ENCODE measurements at places on chromosomes 13 and 19. TPM values are rescaled to one million over a fixed set of nuclear protein-coding genes. Genes with fewer than 3 reads are reported as not detected.
A peak's percentile ranks its signal among the peaks of the same experiment; 100 is the strongest.

GRCh38 chr19:45897261-45897812, 5.1 kb downstream of the MYPOP start:
- DNase-seq = no peak

GRCh38 chr13:26412936-26413716, 144.4 kb upstream of the WASF3 start:
- DNase-seq = no peak

- no peak for DNase-seq
Measured at GRCh38 chr13:112730157-112730671, 40.4 kb downstream of the ATP11A start.

DNA sequence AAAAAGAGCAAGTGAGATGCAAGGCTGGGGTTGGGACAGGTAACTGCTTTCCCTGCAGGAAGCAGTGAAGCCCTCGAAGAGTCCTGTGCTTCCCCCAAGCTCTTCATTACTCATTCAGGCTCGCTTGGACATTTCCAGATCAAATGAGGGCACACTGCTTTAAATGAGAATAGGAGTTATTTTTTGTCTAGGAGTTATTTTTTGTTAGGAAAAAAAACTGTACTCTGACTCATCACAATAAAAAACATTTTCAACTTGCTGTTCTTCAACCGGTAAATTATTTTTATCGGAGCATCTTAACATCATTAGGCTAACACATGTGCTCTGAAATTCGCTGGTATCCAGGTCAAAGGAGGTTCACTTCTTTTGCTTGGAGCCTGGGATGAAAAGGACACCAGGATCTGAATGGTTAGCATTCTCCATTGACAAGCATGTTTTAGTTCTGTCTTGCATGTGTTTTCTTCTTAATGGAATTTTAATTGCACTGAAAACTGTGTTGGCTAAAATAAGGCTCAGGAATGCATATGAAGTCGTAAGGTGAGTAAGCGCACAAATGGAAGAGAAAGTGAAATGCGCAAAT, 80.7 kb upstream of the STK24 start:
- no peak for DNase-seq

DNA sequence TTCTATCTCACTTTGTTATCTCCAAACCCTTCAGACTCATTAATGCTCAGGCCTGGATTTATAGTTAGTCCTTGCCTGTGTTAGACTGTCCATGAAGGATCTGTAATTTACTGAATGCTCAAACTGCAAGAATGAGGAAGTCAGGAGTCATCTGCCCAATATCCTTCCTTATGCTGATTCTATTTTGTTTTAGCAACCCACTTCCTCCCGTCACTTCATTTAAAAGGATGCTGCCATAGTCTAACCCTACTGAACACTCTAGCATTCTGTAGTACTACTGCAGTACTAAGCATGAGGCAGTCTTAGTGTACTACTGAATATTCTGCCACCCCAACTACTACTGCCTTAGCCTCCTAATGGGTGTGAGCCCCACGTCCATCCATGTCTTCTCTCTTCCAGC, 1.5 kb downstream of the FCAR start:
- no peak for DNase-seq

DNA sequence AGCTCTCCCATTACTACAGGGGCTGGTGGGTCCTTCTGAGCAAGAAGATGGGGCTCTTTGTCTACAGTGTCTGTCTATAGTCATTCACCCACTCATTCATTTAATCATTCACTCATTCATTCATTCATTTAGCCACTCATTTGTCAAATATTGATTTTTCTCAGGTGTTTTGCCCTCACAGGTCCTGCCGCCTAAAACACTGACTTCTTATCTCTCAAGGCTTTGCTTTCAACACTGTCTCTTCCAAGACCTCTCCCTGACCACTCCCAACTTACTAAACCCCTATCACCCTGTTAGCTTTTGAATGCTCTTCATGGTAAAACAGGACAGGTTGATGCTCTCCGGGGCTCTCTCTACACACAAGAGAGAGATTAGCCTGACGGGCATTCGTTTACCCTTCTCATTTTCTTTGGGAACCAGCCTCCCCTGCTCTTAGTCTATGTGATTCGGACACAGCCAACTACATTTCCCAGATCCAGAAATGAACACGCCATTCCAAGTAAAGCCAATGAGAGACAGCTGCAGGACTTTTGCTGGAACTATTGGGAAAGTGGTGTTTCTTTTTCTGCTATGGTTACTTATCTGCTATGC, 22.7 kb downstream of the FAM187B start:
- no peak for DNase-seq

GRCh38 chr13:97878431-97879375, 74.8 kb upstream of the IPO5 start:
- no peak for DNase-seq

DNA sequence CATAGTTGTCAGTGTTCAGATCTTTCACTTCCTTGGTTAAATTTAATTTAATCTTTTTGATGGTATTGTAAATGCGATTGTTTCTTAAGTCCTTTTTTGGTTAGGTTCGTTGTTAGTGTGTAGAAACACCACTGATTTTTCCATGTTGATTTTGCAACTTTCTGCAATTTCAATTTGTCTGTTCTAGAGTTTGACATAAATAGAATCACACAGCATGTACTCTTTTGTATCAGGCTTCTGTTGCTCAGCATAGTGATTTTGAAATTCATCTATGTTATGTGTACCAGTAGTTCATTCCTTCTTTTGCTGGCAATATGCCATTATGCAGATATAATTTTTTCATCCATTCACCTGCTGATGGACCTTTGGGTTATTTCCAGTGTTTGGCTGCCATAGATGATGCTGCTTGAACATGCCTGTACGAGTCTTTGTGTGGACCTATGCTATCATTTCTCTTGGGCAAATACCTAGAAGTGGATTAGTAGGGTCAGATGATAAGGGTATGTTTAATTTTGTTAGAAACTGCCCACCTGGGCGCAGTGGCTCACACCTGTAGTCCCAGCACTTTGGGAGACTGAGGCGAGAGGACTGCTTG, 33.1 kb downstream of the BICRA start:
- no peak for DNase-seq

DNA sequence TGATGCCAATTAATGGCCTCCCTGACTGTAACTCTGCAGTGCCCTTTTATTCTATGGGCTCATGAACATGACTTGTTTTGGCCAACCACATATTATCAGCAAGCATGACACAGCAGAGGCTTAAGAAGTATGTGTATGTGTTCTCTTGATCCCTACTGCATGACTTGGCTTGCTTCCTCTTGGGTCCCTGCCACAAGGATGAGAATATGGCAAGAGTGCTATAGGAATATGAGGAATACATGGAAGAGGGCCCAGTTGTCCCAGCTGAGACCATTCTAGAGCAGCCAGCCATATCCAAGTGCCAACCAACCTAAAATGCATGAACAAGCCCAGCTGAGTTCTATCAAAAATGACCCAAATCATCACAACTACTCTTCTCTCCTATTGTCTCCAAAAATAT, 576.7 kb upstream of the PCDH9 start:
- DNase-seq = no peak

- no peak for DNase-seq
Measured at GRCh38 chr13:42039457-42039945, 8.9 kb upstream of the DGKH start.

DNA sequence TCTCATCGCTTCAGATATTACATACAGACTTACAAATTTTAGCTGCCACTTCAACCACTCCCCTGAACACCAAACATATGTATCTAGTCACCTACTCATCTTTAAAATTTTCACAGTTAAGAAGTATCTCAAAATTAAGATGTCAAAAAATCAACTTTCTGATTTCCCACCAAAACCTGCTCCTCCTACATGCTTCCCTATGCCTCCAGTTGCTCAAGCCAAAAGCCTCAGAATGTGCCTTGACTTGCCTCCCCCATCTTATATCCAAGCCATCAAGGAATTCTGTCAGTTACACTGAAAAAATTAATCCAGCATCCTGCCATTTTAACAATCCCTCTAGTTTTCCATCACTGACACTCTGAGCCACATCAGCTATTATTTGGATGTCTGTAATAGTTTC, 85.0 kb downstream of the SPRY2 start:
- DNase-seq = no peak

DNA sequence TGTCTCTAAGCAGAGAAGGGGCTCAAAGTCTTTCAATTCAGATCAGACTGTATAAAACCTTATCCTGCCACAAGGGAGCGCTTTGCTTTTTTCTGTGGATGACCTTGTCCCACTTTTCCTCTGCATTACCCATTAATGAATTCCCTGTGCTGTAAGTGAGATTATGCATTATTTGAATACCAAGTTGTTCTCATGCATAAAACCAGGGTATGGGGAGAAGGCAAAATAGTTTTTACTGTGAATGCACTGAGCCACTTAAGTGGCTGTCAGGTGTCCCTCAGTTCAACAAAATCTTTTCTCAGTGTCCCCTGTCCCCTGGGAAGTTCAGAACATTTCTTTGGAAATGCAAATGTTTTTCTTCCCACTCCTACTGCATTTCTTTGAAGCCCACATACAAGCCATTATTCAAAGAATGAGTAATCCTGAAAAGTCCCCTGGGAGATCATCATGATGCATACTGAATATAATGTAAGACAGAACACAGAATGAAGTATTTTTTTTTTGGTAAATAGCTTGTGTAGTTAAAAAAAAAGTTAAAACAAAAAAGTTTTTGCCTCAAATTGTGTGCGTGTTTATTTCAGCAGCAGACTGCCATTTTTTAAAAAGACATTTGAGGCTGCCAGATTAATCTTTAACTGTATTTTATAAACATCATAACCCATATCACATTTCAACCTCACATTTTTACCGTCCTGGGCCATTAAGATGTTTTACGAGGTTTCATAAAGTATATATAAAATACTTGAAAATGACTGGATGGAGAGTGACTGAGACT, 506.7 kb upstream of the PCDH9 start:
- DNase-seq = no peak

GRCh38 chr19:18329035-18329376, 6.1 kb upstream of the LSM4 start:
- DNase-seq = no peak

DNA sequence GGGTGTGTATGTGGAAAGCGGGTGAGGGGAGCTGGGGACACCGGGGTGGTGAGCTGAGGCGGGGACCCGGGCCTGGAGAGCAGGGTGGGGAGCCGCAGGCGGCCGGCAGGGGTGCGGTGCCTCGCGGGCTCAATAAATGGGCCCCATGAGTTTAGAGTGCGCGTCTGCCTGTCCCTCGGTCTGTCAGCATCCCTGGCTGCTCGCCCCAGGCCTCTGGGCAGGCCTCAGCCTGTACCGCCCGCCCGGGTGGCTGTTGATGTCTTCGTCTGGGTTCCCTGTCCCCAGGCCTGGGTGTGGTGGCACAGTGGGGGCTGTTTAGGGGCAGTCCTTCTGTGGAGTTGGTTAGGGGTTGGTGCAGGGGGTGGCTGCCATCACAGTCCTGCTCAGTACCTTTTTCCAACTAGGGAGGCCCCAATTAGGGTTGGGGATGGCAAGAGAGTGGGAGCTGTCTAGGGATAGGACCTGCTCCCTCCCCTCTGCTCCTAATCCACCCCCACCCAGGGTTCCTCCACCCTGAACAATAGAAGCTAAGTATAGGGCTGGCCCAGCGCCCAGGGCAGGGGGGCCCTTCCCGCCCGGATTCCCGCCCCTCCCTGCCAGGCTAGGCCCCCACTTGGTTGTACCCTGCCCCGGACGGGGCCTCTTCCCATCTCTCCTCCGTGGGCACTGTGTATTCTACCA, 12.2 kb downstream of the CIC start:
- DNase-seq = peak; percentile 28

- DNase-seq = no peak
Measured at GRCh38 chr13:111043575-111043982, 71.5 kb upstream of the ARHGEF7 start.

DNA sequence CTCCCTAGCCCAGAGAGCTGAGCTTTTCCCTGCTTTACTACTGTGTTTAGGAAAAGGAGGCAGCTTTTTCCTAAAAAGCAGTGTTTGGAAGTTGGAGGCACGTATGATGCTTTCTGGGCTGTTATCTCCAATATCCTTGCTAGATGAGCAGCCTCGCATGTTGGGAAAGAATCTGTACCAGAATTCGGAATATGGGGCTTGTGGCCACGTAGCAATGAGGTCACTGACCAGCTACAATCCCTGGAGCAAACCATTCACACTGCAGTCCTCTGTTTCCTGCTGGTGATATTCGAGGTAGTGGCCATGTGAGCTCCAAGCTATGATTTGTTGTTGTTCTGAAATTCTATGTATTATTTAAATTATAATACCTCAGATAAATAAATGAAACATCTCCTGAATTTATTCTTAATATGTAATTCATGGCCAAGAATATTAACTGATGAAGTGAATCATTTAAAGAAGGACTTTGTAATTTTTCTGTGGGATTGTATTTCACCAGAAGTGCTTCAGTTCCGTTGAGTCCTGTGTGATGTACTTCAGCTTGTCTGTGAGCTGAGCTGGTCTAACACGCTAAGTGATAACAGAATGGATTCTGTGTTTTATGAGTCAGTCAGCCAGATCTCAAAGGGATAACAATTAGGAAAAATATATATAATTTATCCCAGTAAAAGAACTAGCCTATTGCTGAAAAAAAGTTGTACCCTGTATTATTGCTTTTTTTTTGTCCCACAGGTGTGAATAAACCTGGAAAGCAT, 319.5 kb downstream of the SHISA2 start:
- DNase-seq = no peak

DNA sequence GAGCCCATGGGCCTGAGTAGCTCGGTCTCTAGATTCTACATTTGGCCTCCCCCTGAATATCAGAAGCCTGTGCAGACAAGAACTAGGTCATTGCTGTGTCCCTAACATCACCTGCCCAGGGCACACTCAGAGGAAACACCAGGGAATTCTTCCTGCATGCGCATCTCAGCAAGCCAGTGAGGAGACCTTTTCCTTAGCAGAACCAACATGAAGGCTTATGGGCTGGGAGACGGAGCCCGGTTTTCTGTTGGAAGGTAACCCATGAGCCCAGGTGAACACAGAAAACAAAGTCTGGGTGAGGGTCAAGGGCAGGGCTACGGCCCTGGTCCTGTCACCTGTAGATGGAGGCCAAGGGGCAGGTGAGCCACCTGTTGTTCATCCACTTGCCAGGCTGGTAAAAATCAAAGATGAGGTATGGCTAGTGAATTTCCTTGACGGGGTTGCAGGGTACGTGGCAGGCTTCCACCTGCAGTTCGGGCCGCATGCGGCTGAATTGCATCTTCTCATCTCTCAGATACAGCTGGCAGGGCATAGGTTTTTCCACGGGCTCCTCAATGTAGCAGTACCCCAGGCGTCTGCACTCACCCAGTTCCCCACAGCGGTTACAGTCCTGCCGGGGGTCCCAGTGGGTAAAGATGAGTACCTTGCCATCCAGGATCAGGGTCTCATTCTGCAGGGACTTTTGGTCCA, 3.6 kb upstream of the FAM187B start:
- no peak for DNase-seq

DNA sequence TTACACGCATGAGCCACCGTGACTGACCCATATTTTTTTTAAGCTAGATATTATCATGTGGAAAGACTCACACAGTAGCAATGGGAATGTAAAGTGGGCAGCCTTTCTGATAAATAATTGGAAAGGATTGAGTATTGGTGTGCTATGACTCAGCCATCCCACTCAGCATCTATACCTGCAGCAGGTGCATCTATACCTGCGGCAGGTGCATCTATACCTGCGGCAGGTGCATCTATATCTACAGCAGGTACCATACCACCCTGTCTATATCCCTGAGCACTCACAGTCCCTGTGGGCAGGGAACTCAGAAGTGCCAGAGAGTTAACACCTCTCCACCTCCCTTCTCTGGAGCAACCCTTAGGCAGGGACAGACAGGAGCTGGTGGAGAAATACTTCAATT, 5.2 kb upstream of the LRRC8E start:
- no peak for DNase-seq

Gene ZNF723
- total RNA-seq = not detected

Gene N4BP2L1
- 22.6 TPM for total RNA-seq

Gene APC2
- 0.12 TPM for total RNA-seq
